ENCODE measurements at places on chromosomes 11 and 22.

GRCh38 chr11:69538854-69539253 is 57.4 kb downstream of the LINC01488 start:
- DNase-seq, result no peak

DNA sequence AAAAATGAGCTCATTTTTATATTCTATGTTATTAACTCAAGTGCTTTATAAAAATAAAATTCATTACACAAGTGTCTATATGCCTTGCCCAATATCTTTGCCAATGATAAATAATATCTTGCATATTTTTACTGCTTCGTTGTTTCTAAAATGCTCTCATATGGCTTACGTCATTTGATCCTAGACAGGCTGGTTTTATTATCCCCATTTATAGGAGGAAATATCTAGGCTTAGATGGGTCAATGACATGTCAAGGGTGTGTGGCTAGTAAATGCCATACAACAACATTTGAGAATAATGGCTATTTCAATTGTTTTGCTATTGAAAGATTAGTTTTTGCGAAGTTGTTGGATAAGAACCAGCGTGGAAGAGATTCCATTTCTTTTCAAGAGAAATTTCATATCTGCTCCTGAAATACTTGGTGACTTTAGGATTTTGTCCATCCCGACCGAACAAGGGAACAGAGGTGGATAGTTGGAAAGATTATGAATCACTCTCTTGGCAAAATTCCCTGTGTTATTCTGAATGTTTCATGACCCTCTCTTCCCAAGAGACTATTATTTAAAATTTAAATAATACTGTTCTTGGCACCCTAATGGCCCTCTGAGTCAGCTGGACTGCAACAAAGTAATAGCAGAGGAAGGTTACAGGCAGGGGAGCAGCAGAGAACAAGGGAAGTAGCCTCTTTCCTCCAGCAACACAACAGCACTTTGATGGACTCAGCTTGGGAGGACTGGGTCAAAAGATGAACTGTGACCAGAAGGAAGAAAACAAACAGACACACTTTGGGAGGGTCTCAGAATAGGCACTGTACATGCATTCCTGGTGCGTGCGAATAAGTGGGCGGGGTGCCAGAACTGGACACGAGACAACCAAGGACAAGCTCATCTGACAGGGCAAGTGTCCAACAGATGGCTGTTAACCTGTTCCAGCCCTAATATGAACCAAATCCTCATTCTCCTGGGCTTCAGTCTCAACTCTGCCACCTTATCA is 94.5 kb downstream of the ME3 start:
- DNase-seq, result no peak

- DNase-seq, result no peak
These were observed at the start of gene P2RX3 for GRCh38 chr11:57338142-57338541. Gene P2RX3 (plus strand): TSS chr11:57338352. CDS start chr11:57338551, 199 bp downstream.

GRCh38 chr11:33875621-33876294 is 16.1 kb downstream of the LMO2 start:
- no peak for DNase-seq

- no peak for DNase-seq
These were observed 123.3 kb upstream of the LUZP2 start for GRCh38 chr11:24373516-24373915.

DNA sequence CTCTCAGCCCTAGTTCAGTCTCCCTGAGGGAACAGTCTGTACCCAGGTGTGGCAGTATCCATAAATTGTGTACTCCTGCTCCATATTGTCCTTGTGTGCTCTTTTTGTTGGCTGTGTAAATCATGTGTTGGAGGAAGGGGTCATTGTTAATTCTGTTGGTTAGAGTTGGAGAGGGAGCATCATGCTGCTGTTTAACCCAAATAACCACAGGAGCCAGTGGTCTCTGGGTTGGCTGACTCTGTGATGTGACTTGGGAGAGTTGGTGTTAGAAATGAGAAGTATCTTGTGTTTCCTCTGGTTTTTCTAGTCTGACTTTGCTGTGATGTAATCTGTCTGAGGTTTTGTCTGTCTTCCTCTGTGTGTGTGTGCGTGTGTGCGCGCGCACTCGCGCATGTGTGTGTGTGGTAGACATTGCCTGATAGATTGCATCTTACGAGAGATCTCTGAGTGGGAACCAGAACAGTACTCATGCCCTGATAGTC is 30.5 kb downstream of the CTNND1 start:
- DNase-seq, result peak; percentile 79

- DNase-seq, result no peak
These were observed 209.7 kb downstream of the SNX19 start for GRCh38 chr11:130706572-130706971.

- DNase-seq, result no peak
These were observed 33.3 kb upstream of the PDGFB start for GRCh38 chr22:39278040-39278439.

DNA sequence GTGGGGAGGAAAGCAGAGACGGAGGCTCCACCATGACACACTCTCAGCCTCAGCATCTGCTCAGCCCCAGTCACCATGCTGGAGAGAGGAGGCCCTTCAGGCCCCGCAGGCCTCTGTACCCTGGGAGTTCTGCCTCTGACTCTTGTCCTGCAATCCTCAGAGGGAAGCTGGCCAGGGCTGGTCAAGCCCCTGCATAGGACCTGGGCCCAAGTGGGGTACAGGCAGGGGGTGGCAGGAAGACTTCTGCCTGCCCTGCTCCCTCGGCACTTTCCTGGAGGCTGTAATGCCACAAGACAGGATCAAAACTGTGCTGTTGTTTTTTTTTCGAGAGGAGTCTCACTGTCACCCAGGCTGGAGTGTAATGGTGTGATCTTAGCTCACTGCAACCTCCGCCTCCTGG is 33.7 kb downstream of the LRRC74B start:
- no peak for DNase-seq

DNA sequence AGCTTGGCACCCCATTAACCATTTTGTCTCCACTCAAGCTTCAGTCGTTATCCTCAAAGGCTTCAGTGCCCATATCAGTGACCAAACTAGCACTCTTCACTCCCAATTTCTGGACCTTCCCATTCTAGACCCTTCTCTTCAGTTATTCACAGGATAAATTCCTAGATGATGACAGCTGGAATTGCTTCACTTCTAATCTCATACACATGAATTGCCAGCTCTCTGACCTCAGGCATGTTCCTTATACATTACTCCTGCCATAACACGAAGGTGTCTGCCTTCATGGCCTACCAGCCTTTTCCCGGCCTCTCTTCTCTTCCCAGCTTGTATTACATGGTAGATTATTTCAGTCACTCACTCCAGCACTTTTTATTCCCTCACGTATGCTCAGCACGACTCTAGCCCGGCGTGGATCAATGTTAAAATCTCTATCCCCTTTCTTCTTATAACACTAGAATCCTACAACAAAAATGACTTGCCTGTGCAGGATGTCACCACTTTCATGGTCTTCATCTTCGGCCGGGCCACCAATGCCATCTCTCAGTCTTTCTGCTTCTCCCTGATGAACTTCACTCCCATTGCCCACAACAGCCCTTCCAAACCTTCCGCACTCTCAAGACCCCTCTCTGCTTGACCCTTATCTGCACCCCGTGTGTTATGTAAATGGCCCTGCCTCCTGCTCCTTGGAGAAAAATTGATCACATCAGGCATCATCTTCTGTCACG is 36.9 kb downstream of the EIF3F start:
- no peak for DNase-seq

DNA sequence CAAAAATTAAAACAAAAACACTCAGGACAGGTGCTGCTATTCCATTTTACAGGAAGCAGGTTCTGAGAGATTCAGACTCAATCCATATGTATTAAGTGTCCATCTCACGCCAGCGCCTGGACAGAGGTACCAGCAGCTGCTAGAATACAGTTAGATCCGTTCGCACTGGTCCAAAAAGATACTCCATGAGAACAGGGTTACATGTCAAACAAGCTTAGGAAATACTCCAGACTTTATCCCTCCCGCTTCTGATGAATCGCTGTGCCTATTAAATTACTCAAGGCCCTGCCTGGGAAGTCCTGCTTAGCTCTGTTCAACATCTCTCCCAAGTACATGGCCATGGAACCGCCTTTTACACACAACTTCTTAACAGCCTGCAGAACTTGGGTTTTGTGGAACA is 50.2 kb upstream of the SLC35C1 start:
- DNase-seq, result no peak

DNA sequence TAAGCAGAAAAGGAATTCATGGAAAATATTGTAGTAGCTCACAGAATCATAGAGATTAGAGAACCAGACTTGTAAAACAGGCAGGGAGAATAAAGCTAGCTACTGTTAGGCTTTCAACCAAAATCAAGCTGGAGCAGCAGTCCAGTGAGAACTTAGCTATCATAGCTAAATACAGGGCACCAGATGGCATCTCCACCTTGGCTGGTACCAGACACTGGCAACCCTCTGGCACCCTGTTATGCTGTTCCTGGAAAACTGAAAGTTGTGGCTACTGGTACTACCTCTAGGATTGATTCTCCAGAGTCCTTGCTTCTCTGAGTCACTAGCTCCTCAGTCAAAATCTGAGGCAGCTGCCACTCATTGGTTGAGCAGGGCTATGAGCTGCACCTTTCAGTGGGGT is 6.0 kb upstream of the DRD2 start:
- DNase-seq, result no peak

- no peak for DNase-seq
These were observed 12.5 kb downstream of the CDPF1 start for GRCh38 chr22:46237453-46238124.

DNA sequence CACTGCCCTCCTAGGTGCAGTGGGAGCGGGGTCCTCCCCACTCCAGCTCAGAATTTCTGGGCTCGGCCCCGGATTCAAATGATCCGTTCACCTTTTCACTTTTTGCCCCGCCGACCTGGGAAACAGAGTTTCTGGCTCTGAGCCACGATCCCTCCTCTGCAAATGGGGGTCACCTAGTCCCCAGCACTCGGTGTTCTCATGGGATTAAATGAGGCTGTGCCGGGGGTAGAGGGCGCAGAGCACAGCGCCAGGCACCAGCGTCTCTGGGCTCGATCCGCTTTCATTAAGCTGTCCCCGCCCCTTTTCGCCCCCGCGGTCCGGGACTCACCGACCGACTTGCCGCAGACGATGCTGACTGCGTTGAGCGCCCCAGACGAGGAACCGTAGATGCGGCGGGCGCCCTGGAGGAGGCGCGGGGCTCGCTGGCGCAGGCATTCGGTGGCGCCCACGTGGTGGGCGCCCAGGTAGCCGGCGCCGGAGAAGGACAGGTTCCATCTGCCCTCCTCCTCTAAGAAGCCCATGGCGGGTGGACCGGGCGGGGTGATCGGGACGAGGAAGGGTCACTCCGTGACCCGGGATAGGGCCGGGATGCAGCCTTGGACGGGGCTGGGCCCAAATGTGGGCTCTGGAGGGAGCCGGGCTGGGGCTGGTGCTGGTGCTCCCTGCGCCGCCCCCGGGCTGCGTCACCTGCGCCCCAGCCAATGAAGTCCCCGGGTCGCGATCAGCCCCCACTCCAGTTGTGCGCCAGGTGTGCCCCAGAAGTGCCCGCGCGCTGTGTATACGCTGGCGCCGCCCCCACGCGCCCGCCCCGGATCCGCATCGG is at the start of gene PNPLA5:
Gene PNPLA5, minus strand, starts transcription at position 654 of the 823 bp plus-strand sequence. Its CDS starts 133 bp downstream, at position 521.
- DNase-seq, result peak; percentile 51

- no peak for DNase-seq
These were observed 14.4 kb downstream of the DAGLA start for GRCh38 chr11:61694602-61694939.

DNA sequence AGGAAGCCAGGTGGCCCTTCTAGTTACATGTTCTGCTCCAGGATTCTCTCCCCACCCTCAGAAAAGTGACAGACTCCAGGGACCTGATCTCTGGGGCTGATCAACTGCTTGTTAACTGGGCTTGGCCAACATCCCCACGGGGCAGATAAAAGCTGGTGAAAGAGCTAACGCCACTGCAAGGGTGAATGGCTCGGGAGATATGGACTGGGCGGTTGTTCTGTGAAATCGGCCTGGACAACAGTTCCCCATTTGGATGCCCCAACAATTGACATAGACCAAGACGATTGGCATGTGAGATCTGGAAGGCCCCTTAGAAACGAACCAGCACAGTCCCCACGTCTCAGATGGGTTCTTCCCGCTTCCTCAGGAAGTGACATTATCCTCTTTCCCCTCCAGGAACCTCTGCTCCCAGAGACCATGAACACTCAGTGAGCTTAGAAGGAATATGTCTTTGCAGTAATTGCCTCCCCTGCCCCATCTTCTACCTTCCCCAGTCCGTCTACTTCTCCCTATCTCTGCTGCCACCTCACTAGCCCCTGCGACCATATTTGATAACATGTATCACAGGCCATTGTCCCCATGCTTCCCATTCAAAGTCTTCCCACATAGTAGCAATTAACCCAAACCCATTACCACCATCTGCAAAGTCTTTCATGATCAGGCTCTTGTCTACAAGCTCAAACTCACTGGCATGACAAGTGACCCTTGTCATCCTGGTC is 5.6 kb upstream of the PRG2 start:
- DNase-seq, result no peak

DNA sequence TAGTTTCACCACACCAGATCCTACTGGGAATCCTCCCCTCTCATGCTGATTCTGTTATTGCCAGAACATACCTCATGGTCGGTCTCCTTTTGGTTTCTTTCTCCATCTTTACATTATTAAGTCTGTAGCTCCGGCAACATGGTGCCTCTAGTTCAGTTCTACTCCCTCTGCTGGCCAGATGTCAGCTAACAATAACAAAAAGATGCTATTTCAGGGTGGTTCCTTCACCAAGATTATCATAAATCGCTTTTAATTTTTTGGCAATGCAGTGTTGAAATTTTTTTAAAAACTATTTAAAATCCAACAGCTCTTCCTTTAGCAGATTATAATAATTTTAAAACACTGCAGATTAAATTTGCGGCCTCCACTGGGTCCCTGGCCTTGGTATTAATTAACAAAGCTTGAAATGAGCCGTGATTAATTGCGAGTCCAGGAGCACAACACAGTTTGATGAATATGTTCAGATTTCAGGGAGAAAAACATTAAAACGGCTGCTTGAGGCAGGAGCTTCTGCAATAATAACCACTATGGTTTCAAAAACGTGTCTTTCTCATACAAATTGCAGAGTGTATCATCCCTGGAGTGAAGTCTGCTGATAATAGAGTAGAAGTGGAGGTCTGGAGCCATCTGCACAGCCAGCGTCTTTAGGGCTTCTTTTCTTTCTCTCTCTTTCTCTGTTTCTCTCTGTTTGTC is 492.9 kb upstream of the KIRREL3 start:
- DNase-seq, result no peak

DNA sequence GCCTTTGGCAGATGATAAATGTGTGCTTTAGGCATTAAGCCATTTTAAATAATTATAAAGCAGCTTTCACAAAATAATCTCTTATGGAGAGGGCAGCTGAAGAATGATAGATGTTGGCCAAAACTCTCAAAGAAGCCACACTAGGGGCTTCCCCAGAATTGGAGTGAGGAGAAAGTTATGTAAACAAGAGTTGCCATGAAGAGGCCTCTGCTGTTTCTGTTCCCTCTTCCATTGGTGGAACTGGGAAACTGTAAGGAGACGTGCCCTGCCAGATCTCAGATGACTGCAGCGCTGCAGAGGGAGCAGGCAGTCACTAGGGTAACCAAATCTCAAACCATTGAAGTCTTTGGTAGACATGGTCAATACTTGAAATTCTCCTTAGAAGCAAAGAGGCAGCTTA is 19.4 kb upstream of the APLP2 start:
- DNase-seq, result no peak

DNA sequence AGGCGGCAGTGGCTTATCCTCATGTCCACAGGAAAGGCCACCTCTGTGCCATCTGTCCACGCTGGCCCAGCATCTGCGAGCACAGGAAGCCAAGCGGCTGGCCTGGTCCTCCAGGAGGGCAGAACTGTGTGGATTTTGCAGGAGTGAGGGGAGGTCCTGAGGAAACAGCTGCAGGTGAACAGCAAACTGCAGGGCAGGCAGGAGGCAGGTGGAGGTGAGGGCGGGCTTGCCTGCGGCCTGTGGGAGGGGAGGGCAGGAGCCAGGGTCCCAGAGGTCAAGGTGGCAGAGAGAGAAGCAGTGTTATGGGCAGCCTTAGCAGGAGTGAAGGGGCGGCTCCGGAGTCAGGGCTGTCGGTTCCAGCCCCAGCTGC is 369.7 kb downstream of the SHANK2 start:
- no peak for DNase-seq
